ENCODE measurements at places on chromosomes 1 and 21.
A peak's percentile ranks its signal among the peaks of the same experiment; 100 is the strongest.

GRCh38 chr1:84776639-84777038 lies 86.4 kb upstream of the SSX2IP start:
- no peak for DNase-seq

- DNase-seq = no peak
Observed at GRCh38 chr1:43722810-43723209, 15.5 kb downstream of the ST3GAL3 start.

GRCh38 chr1:63326106-63326472 lies 3.7 kb downstream of the FOXD3 start:
- DNase-seq = no peak

GRCh38 chr1:86914998-86915736 lies 732 bp downstream of the HS2ST1 start:
- DNase-seq = peak; percentile 74

DNA sequence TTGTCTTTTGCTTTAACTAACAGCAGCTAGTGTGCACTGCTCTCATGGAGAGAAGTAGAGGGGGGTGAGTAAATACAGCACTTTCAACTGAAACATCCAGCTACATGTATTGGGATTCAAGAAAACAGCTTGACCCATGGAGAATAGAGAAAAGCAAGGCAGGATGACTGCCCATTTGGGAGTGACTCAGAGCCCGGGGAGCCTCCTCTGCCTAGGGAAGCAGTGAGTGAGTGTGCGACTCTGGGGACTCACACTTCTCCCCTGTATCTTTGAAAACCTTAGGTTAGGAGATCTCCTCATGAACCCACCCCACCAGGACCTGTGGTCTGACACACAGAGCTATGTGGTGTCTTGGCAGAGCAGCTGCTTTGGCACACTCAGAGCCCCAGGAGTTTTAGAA lies 82.0 kb upstream of the PTGFR start:
- DNase-seq = no peak

DNA sequence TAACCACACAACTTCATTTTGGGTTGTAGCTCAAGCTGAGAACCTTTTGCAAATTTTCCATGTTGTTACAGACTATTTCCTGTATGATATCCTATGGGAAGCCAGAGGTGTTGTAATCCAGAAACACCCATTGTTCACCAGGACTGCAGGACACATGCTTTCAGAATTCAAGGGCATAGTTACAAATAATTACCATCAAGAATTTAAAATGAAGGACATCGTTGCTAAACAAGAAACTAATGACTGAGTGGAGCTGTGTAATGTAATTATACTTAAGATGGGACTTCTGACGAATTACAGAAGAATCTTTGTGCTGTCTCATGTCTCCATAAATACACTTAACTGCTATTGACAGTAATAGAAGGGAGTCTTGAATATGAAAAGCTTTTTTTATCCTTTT lies 47.6 kb upstream of the HOOK1 start:
- no peak for DNase-seq

GRCh38 chr21:22355949-22356348 lies 1357.7 kb downstream of the NCAM2 start:
- DNase-seq = no peak

- no peak for DNase-seq
Observed at GRCh38 chr1:37722181-37723071, 30.1 kb downstream of the CDCA8 start.

DNA sequence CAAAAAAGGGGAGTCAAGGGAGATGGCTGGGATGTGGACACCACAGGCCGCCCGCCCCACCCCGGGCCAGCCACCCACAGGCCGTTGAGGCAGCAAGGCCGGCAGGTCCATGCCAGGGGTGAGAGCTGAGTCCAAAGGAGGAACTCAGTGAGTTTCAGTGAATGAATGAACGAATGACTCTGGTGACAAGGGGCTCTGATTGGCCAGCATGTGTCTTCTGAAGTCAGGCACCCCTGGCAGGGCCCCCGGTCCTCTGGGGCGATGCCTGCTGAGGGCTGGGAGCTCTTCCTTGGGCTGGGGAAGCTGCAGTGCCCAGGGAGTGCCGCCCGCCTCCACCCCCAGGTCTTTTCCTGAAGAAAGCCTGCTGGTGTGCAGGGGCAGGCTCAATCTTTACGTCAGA lies 236.1 kb upstream of the VAMP3 start:
- DNase-seq = no peak

- peak; percentile 83 for DNase-seq
Observed at GRCh38 chr1:235093696-235094592, 34.7 kb downstream of the TOMM20 start.

- no peak for DNase-seq
Observed at GRCh38 chr1:86231076-86231475, 74.5 kb upstream of the COL24A1 start.

GRCh38 chr1:162420120-162420519 lies 8.2 kb upstream of the SH2D1B start:
- no peak for DNase-seq

DNA sequence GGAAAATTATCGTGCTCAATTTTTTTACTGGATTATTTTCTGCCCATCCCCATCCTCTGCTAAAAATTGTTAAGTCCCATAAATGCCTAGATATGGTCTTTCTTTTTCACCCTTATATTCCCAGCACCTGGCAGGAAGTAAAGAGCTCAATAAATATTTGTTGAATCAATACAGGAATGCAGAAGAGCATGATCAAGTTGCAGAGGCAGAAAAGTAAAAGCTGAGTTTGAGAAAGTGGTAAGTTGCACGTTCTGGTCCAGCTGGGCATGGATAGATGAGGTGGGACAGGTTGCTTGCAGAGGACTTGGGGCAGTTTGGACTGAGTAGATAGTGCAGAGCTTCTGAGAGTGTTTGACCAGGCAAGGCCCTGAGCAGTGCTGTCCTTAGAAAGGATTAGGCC lies 40.1 kb downstream of the ZNF281 start:
- DNase-seq = no peak

DNA sequence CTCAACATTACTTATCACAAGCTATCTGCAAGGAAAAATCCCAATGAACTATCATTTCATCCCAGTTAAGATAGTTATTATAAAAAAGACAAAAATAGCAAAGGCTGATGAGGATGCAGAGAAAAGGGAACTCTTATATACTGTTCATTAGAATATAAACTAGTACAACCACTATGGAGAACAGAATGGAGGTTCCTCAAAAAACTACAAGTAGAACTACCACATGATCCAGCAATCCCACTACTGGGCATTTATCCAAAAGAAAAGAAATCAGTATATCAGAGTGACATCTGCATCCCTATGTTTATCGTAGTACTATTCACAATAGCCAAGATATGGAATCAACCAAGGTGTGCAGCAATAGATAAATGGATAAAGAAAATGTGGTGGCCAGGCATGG lies 4.9 kb upstream of the C1orf185 start:
- no peak for DNase-seq

GRCh38 chr1:68313735-68314134 lies 81.4 kb upstream of the WLS start:
- no peak for DNase-seq

DNA sequence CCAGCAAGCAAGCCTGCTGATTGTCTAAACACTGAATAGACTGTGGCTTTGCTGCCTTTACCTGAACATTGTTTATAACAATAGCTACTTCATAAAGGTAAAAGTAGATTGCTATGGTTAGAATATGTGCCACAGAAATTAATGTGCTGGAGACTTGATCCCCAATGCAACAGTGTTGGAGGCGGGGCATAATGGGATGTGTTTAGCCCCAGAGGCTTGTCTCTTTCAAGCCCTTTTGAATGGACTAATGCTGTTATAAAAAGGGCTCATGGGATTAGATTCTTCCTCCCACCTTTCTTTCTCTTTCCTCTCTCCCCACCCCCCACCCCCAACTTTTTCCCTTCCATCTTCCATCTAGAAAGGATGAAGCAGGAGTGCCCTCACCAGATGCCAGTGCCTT lies 80.2 kb upstream of the PPP2R5A start:
- DNase-seq = no peak

DNA sequence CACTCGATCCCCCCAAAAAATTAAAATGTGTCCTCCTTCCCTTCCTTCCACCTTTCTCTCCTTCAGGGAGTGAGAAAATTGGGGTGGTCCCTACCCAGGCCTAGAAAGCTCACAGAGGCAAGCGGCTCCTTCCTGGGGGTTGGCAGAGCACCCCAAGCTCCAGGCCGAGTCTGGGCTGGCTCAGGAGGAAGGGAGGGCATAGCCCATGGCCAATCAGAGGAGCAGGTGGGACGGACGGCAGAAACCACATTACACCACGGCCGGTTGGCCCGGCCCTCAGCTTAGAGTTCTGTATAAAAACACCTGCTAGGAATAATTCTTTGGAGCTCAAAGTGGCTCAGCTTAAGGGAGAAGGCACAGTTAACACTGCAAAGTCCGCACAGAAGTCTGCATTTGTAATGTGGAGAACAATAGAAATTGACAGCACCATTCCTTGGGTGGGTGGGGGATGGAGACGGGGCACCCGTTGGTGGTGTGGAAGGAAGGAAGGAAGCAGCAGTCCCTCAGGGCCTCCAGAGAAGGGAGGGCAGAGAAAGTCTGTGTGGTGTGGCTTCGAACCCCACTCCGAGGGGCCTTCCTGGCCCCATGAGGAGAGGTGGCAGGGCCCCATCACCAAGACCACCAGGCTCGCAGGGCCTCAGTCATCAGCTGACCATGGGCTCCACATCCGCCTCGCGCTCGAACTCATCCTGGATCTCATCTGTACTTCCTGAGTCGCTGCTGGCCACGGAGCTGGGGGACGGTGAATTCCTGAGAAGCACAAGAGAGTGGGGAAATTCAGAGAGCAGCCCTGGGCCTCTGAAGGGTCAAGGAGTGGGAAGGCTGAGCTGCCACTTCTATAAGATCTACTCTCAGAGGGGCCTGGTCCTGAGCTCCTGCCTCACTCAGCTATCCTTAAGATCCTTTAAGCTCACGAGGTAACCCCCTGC lies 5.8 kb upstream of the ALDH4A1 start:
- DNase-seq = no peak

- DNase-seq = peak; percentile 50
Observed at GRCh38 chr1:41432481-41433280, 51.8 kb downstream of the EDN2 start.

DNA sequence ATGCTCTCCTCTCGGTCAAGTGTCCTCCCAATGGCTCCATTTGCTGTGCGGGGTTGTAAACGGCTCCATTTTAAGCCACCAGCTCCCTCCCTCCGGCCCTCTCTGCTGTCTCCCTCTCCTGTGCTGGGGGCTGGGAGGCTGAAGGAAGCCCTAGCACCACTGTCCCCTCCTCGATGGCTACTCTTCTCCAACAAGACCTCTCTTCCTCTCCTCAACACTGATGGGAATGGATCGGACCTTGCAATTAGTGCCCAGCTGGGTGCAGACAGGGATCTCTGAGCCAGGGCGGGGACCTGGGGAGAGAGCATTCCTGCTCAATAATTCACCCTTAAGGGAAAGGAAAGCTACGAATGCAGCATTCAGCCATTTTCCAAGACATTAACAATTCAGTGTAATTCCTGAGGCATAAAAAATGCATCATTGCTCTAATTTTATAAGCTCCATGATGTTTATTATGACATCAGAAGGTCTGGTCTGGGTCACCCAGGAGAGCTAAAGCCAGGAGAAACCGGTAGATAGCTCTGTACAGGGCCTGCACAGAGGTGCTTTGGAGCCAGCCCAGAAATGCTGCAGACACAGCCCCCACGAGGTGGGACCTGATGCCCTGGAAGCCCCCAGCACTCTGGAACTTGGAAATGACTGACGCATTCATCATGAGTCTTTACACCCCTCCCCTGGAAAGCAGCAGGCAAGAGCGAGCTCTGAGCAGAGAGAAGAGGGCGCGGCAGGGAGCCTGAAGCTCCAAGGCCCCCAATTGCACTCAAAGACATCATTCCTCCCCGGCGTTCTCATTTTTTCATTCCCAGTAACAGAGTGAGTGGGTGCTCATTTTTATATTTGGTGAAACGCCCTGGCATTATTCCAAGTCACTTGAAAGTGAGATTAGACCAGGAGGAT lies 76.2 kb upstream of the VAMP3 start:
- no peak for DNase-seq

DNA sequence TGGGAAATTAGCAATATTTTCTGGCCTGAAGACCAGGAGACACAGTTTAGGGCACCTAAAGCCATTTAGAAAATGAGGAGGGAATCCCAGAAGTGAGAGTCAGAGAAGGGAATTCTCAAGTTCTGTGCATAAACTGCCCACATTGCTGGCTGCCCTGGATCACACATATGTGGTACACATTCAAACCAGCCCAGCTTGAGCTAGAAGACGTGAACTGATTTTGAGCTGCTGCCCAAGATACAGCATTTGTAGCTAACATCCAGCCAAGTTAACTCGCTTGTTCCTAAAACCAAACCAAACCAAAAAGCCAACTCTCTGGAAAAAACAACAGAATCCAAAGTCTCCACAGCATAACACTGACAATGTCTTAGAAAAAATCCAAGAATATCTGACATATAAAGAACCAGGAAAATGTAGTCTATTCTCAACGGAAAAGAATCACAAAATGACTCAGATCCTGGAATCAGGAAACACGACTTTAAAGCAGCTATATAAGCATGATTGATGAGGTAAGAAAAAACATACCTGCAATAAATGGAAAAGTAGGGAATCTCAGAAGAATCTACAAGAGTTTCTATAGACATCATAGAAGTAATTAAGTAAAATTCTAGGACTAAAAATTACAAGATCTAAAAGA lies 18.2 kb upstream of the QSOX1 start:
- DNase-seq = no peak

GRCh38 chr1:50048791-50049190 lies 25.0 kb upstream of the AGBL4 start:
- no peak for DNase-seq

GRCh38 chr1:224623310-224623714 lies 7.2 kb downstream of the CNIH3 start:
- no peak for DNase-seq

- peak; percentile 38 for DNase-seq
Observed at GRCh38 chr1:174883409-174883808, 116.3 kb upstream of the CACYBP start.

DNA sequence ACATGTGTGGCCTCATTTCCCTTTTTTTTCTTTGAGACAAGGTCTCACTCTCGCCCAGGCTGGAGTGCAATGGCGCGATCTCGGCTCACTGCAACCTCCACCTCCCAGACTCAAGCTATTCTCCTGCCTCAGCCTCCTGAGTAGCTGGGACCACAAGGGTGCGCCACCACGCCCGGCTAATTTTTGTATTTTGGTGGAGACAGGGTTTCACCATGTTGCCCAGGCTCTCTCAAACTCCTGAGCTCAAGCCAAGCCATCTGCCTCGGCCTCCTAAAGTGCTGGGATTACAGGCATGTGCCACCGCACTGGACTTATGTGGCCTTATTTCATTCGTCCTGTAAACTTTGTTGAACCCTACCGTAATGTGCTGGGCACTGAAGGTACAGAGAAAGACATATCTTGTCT lies 569 bp upstream of the WARS2 start:
- peak; percentile 33 for DNase-seq
